ENCODE measurements at places on chromosomes 4 and X. TPM values are rescaled to one million over a fixed set of nuclear protein-coding genes. Genes with fewer than 3 reads are reported as not detected.

Gene BGN
- total RNA-seq: 9.0 TPM

Gene ANXA3
- total RNA-seq: 17.1 TPM

Gene PAGE5
- total RNA-seq: 1.4 TPM

Gene DCLK2
- 5.8 TPM for total RNA-seq

Gene NHS
- total RNA-seq: 1.2 TPM

Gene POU3F4
- total RNA-seq: not detected

Gene LGI2
- not detected for total RNA-seq

Gene ALAS2
- total RNA-seq: not detected

Gene CPLX1
- total RNA-seq: not detected

Gene METAP1
- 15.4 TPM for total RNA-seq

Gene PORCN
- total RNA-seq: 10.0 TPM

Gene STATH
- not detected for total RNA-seq

Gene NLRP2B
- under 0.01 TPM for total RNA-seq

Gene RAB39B
- 0.85 TPM for total RNA-seq

Gene SPANXA2
- 0.28 TPM for total RNA-seq
